ENCODE measurements at places on chromosomes 12 and 14.

- DNase-seq, result no peak
Observed at GRCh38 chr12:101891462-101891971, 14.1 kb downstream of the DRAM1 start.

DNA sequence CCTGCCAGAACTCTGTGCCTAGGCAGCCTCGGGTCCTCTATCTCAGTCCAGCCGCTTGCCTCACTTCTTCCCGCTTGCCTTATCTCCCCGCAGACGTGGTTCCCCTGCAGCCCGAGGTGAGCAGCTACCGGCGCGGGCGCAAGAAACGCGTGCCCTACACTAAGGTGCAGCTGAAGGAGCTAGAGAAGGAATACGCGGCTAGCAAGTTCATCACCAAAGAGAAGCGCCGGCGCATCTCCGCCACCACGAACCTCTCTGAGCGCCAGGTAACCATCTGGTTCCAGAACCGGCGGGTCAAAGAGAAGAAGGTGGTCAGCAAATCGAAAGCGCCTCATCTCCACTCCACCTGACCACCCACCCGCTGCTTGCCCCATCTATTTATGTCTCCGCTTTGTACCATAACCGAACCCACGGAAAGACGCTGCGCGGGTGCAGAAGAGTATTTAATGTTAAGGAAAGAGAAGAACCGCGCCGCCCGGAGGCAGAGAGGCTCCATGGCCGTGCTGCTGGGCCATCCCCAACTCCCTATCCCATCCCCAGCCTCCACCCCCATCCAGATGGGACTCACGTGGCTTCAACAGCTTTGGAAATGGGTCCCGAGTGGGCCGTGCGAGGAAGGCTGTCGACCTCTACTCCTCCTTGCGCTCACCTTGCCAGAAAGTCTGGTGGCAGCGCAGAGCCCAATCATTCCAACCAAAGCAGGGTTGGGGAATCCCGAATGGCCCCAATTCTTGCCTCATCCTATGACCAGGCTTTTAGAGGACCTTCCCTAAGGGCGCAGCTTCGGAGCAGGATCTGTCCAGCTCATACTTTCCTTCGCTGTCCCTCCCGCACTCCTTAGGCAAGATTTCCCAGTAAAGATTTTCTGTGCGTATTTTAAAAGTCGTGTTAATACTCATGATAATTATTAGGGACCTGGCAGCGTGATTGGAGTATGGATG, 6.5 kb downstream of the HOXC13 start:
- no peak for DNase-seq

DNA sequence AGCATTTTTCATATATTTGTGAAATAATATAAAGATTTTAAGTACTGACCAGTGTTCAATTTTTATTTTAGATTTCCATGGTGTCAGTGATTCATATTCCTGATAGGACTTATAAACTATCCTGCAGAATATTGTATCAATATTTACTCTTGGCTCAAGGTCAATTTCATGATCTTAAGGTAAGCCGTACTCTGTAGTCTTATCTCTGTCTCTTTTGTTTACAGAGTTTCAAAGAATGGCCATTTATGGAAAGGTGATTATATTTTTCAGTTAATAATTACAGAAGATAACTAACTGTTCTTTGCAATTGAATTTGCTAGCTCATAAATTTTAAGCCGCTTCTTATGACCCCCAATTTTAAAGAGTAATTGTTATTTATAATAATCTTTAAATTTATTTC, 27.9 kb downstream of the CGRRF1 start:
- DNase-seq, result no peak

DNA sequence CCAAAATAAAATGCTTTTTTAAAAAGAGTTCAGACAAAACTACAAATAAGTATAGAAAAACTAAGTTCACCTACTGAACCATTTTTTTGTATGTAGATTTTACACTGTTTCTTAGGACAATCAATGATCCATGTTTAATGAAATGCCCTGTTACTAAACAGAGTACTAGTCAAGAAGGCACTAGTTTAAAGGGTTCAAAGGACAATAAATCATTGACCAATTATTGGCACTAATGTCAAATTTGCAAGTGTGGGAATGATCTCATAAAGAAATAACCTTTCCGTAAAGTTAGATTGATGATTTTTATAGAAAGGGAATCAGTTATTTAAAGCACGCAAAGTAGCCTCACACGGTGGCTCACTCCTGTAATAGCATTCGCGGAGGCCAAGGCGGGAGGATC, 4.2 kb downstream of the DNAI7 start:
- no peak for DNase-seq

GRCh38 chr12:79115743-79116142, 251.2 kb downstream of the SYT1 start:
- DNase-seq, result no peak

DNA sequence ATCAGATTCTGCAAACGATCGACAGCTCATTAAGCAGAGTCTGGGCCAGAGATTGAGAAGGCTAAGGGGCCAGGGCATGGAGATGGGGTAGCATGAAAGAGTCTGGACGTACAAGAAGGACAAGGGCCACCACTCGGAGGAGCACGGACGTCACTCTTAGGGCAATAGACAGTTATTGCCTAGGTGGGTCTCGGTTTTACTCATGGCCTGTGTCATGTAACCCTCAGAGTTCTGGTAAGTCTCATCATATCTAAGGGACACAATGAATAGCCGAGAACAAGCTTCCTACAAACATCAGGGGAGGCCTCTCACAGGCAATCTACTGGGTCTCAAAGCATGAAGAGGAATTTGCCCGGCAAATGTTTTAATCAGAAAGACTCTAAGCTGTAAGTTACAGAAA, 30.4 kb upstream of the ITPK1 start:
- peak; percentile 51 for DNase-seq

DNA sequence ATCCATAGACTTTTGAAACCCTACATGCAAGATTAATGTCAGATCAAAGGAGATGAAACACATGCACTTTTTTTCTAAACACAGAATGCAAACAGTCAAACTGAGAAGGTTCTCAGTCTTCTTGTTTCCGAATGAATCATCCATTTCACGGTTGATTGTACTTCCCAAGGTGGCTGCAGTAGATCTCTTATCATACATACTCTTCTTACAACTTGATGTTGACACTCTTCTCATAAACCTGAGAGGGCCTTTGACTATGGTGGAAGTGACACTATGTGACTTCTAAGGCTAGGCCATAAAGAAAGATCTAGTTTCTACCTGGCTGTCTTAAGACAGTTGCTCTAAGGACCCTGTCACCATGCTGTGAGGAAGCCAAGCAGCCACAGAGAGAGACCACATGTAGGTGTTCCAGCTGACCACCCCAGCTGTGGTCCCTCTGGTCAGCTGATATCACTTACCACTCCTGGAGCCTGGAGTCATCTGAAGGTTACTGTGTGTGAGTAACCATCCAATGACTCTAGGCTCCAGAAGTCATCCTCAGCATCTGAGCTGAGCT, 67.2 kb upstream of the HMGA2 start:
- DNase-seq, result peak; percentile 20

DNA sequence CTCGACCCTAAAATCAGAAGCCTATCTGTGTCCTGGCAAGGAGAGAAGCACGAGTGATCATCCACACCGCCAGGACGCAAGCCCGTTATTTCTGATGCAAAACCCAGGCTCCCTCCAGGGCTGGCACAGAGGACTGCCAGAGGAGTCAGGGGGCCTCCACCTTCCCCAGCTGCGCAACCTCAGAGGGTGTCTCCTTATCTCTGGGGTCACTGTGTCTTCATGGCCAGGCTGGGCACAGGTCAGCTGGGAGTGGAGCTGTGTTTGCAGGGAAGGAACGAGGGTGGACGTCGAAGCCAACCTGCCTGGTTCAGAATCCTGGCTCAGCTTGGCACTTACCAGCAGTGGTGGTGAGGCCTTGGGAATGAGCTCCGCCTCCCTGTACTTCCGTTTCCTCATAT, 12.0 kb upstream of the SERPINA3 start:
- DNase-seq, result no peak

- no peak for DNase-seq
Observed at GRCh38 chr12:28051516-28052354, 79.2 kb upstream of the PTHLH start.

DNA sequence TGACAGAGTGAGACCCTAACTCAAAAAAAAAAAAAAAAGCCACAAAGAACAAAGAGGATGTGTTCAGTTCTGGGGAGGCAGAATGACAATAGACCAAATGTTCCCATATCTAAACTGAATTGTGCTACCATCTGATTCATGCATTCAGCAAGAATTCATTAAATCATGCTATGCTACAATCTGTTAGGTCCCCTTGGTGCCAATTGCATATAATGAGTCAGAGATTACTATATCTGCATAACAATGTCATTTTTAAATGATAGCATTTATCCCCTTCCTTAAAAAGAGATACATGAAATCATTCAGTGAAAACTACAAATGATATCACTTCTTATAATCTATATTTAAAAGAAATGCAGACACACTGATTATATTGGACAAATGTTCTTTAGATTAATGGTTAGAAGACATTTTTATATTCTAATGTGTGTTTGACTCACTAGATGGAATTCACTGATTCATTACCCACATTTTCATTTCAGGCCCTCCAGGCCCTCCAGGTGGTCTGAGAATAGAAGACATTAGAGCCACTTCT, 207.6 kb upstream of the PDZRN4 start:
- no peak for DNase-seq

GRCh38 chr12:5178571-5178970, 134.9 kb downstream of the KCNA5 start:
- no peak for DNase-seq

DNA sequence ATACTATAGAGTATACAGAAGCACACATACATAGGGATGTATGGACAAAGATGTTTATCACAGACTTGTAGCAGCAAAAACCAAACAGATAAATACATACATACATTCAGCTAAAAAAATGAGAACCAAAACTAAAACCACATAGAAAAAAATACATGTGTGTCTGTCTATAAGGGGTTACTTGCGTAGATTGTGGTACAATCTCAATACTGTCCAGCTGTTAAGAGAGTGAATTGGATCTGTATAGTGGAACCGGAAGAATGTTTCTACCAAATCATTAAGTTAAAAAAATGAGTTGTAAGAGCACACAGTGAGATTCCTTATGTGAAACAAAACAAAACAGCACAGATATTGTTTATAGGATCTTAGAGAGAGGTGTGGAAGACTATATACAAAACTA, 44.2 kb upstream of the DCD start:
- no peak for DNase-seq

DNA sequence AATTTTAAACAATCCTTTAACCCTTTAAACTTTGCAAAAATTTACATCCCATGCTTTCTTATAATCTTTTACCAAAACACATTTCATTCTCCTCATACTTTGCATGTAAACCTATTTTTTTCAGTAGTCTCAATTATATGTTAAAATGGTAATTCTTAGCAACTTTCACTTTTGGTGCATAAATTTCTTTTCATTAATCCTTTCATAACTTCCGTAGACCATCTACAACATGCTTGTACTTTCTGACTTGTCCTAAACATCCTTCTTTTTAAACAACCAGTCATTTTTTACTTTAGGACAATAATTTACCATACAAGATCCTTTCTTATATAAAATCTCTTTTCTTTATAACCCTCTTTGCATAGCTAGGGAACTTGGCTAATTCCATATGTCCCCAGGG, 19.5 kb downstream of the CCDC91 start:
- DNase-seq, result no peak

DNA sequence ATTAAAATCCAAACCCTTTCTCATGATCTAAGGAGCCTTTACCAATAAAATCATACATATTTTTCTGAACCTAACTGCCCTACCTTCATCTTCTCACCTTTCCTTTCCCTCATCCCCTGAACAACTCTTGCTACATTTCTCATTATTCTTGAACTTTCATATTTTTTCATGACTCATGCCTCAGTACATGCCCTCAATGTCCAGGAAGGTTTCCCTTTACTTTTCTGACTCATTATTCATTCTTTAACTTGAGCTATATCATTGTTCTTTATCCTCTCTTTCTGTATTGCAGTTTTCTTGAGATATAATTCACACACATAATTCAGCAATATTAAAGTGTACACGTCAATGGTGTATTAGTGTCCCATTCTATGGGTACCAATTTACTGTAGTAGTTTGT, 231.0 kb downstream of the ALG10B start:
- DNase-seq, result no peak

DNA sequence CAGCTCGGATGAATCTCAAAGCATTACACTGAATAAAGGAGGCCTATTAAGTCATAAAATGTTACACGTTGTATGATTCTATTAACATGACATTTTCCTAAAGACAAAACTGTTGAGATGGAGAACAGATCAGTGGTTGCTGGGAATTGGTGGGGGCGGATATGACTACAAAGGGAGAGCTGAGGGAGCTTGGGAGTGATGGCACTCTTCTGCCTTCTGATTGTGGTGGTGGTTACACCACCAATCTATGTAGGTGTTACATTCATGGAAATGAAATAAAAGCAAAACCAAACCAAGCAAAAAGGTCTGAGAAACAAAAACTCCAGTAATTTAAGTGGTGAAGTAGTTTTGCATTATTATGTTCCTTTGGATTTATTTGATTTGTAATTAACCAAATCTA, 16.4 kb upstream of the EVL start:
- peak; percentile 51 for DNase-seq

DNA sequence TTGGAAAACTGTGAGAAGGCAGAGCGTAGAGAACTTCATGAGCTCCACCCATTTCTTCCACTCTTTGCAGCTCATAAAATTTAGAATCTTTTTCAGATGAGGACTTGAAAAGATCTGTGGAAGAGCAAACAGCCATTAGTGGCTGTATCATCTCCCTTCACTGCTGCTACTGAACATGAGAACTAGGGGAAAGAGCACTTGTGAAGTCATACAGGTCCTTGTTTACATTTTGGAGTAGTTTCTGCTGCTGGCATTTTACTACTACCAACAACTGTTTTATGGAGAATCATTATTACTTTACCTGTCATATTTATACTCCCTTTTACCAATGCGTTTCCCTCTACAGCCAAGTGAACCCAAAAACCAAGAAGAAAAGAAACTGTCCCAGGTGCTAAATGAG, 41.0 kb downstream of the RPGRIP1 start:
- DNase-seq, result no peak

DNA sequence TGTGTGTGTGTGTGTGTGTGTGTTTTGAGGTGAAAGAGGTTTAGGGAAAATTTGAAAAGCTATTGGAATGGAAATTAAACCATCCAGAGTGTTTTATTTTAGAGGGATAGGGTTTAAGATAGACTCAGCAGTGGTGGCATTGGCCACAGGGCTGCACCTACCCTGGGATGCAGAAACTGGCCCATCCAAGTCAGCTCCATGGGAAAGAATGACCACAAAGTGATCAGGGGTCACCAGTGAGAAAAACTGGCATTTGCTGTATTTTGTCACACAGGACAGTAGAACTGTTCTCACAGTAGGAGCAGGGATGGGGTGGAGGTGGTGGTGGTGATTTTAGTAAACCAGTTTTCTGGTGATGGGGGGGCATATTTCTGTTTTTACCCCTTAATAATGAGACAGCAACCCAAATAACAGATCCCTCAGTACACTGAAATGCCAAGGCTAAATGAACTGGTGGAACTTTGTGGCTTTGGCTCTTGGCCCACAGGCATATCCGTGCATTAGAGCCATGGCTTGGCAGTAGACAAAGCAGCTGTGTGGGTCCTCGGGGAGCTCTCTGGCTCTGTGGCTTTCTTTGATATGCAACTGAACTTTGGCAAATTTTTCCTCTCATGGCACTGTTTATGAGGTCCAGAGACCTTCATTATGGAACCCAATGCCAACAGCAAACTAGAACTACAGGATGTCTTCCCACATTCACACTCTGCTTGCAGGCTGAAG, 348.3 kb downstream of the ZFP36L1 start:
- DNase-seq, result no peak

All from activated CD4-positive, alpha-beta memory T cell treated with anti-CD3 and anti-CD28 coated beads for 36 hours (primary cell).